ENCODE measurements at places on chromosomes 5 and 9. TPM values are rescaled to one million over a fixed set of nuclear protein-coding genes. Genes with fewer than 3 reads are reported as not detected.

Gene TMC1
- total RNA-seq, result not detected

Gene MTMR12
- 11.2 TPM for total RNA-seq

Gene F12
- 0.49 TPM for total RNA-seq

Gene SPATA31D4
- total RNA-seq, result not detected

Gene BTNL3
- total RNA-seq, result not detected

Gene IFNA21
- not detected for total RNA-seq

Gene TEK
- 1.2 TPM for total RNA-seq

Gene ADAMTS16
- total RNA-seq, result not detected

Gene NUP188
- total RNA-seq, result 53.9 TPM

Gene TRIM7
- 0.29 TPM for total RNA-seq

Gene SCGB3A2
- total RNA-seq, result not detected

Gene FCN2
- total RNA-seq, result not detected

Gene ELAVL2
- total RNA-seq, result 0.12 TPM

Gene NKD2
- 13.9 TPM for total RNA-seq

Gene PCBD2
- 3.3 TPM for total RNA-seq

Gene QRFP
- total RNA-seq, result not detected
